Hippocampal formation (tissue), 2 donors: ENCODE measurements at places on chromosomes 1 and 21.

GRCh38 chr21:35933466-35933865, 126.9 kb downstream of the SETD4 start:
- DNase-seq: no peak

DNA sequence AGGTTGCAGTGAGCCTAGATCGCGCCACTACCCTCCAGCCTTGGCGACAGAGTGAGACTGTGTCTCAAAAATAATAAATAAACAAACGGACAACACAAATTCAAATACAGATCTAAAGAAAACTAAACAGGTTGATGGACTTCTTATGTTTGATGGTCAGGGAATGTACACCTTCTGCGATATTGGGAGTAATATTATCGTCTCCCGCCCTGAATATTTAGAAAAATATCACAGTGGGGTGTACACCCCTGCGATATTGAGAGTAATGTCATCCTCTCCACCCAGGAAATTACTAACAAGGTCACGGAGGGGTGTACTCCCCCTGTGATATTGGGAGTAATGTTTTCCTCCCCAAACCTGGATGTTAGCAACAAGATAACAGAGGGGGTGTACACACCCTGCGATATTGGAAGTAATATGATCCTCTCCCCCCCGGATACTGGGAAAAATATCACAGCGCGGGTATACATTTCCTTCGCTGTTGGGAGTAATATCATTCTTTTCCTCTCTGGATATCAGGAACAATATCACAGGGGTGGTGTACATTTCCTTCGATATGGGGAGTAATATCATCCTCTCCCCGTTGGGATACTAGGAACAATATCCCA, 1.4 kb upstream of the CFAP298 start:
- DNase-seq: no peak

GRCh38 chr1:104456724-104457123, 707.0 kb downstream of the AMY1C start:
- no peak for DNase-seq

GRCh38 chr1:66223681-66224080, 310.3 kb upstream of the SGIP1 start:
- no peak for DNase-seq

- DNase-seq: no peak
Measured at GRCh38 chr21:42314616-42315295, 453 bp downstream of the TFF3 start.

DNA sequence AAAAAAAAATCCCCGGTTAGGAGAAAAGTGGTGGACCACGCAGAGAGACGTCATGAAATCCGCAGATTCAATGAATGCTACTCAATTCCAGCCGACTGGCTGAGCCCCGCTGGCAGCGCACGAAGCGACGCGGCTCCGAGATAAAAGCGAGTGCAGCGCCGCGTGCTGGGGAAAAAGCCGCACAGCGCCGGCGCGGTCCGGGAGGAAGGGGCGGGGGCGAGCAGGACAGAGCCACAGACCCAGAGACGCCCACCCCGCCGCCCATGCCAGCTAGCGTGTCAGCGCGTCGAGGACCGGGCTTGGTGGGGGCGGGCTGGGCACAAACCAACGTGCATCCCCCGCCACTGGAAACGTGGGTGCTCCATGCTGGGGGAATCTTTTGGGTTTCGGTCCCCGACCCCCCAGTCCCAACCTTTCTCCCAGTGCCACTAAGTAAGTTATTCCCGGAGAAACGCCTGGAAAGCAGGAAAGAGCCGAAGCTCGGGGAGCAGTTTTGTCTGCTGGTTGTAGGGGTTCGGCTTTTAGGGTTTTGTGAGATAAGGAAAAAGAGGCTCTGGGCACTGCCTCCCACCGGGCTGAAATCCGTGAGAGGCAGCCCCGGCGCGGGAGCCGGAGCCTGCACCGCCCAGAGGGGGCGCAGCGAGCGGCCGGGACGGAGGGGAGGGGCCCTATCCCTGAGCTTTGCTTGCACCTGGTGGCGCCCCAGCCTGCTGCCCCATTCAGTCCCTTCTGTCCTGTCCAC, at the start of gene KCNJ6:
Gene KCNJ6 (minus strand): TSS at position 148 of the 742 bp plus-strand sequence. CDS start 75,775 bp downstream, outside the sequence.
- DNase-seq: no peak

DNA sequence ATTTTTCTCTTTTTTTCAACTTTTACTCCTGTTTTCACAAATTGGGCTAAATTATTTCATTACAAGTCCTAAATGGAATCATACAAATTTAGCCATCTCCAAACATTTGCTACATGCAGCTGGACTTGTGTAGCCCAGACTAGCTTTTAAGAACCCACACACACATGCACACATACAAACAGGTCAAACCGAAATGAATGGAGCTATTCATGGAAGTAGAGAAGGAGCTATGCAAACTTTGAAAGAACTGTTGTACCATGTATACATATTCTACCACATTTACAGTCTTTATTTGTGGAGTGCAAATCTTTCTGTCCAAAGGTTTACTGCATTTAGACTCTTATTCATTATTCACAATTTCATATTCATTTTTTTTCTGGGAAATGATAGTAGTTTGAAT, 189.1 kb upstream of the RNPC3 start:
- DNase-seq: no peak

DNA sequence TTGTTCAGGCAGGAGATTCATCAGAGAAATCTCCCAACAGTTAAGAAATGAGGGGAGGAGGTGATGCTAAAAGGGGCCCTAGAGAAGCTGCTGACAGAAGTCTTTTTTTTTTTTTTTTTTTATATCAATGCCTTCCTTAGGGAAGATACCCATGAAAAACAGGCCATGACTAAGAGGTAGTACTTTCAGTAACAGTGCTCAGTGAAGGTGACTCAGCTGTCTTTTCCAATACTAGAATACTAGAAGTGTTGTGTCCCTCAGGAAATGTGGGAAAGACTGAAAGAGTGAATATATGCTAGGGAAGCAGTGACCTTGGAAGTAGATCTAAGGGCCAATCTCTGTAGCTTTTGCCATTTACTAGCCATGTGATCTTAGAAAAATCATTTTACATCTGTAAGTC, 52.4 kb upstream of the SLFNL1 start:
- DNase-seq: no peak

- DNase-seq: no peak
Measured at GRCh38 chr1:162561616-162562469, at the start of gene UAP1. Gene UAP1 (plus strand): TSS chr1:162561722. CDS start chr1:162566069, 4,347 bp downstream.

DNA sequence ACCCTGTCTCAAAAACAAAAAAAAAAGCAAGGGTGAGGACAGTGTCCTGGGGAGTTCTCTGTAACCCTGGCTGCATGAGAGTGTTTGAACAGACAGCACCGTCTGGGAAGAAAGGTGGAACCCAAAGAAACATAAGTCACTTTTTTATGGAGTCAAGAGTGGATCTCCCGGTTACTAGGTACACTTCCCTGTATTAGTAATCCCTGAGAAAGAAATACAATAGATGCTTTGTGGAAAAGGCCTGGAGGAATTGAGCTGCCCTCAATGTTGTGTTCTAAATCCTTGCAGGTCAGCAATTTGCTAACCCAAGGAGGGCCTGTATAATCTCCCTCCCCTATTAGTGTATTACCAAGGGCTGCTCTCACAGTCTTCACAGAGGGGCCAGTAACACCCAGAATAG, 16.6 kb downstream of the DEGS1 start:
- no peak for DNase-seq

- DNase-seq: no peak
Measured at GRCh38 chr1:118136187-118136941, 48.7 kb downstream of the SPAG17 start.

GRCh38 chr1:225450491-225451191, 22.8 kb upstream of the LBR start:
- DNase-seq: no peak

DNA sequence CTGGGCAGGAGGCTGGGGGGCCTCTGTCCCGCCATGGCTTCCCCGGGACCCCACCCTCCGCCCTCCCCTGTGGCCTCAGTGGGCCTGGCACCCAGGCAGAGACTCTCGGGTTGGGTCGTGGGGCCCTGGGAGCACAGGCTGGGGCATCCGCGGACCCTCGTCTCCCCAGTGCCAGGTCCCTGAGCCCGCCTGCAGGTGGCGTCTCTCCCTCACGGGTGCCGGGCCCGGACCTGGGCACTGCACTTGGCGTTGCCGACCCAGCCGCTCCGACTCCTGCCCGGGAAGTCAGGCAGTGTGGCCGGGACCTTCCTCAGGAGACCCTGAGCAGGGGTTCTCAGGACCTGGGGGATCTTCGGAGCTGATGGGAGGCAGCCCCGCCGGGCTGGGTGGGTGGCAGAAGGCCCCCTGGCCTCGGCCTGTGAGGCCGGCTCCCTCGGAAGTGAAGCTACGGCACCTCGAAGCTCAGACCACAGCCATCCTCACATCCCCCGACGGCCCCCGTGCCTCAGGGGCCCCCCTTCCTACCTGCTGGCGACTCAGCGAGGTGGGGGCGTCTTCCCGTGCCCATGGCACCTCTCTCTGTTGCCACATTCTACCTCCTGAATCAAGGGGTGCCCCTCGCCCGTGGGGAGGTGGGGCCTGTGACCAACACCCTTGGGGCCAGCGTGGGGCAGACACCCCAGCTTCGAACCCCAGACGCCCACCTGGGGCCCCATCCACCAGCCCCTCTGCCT, 6.4 kb upstream of the C1orf159 start:
- DNase-seq: peak; percentile 39

DNA sequence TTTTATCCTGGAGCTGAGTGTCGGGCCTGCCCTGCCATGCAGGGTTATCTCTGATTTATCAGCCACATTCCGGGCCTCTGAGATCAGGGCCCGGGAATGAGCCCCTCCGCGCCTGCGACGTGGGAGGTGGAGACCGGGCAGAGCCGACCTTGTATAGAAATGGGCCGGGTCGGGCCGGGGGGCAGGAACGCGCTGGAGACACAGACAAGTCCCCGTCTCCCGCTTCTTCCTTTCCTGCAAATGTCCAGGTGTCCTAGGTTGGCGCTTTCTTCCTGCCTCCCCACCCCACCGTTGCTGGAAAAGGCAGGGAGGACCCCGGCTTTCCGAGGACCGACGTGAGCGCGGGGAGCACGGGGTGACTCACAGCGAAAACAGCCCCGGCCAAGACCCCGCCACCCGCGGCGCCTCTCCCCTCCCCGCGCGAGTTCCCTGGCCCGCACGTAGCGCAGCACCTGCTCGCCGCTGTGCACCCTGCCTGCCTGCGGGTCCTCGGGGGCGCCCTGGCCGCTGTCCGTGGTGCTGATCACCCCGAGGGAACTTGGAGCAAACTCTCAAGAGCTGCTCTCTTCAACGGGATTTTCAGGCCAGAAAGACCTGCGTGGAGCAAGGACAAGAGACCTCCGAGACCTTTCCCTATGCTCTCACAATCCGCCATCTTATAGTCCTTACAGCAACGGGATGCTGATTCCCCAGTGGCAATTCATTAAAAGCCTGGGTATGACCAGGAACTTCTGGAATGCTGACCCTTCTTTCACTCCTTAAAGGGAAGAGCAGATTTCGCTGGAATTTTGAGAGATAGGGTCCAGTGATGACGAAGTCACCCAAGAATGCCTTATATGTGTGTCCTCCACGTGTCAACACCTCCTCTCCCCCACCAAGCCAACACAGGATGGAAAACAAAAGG, 475 bp upstream of the NPPB start:
- no peak for DNase-seq

- DNase-seq: no peak
Measured at GRCh38 chr21:45004059-45004422, 64.2 kb downstream of the SLX9 start.

DNA sequence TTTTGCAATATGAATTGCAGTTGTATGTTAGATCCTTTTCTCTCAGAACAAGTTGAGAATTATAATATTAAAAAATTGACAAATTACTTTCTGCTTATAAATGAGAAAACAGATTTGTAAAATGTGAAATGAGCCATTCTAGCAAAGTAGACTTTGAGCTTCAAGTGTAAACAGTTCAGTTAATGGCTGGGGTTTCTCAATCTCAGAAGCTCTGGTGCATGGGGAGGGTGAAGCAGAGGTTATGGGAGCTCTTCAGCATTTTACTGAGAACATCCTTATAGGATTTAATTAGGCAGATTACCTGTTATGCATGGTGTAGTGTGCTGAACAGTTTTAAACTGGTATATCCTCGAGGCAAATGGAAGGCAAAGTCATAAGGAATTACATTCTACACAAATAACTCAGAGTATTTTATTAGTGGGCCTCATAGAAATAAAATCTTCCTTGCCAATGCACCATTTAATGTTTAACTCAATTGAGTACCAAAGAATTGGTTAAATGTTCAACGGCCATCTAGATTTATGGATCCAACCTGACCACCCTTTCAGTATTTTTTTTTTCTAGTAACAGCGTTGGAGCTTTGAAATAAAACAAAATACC, 1143.6 kb upstream of the ADGRL2 start:
- DNase-seq: no peak

DNA sequence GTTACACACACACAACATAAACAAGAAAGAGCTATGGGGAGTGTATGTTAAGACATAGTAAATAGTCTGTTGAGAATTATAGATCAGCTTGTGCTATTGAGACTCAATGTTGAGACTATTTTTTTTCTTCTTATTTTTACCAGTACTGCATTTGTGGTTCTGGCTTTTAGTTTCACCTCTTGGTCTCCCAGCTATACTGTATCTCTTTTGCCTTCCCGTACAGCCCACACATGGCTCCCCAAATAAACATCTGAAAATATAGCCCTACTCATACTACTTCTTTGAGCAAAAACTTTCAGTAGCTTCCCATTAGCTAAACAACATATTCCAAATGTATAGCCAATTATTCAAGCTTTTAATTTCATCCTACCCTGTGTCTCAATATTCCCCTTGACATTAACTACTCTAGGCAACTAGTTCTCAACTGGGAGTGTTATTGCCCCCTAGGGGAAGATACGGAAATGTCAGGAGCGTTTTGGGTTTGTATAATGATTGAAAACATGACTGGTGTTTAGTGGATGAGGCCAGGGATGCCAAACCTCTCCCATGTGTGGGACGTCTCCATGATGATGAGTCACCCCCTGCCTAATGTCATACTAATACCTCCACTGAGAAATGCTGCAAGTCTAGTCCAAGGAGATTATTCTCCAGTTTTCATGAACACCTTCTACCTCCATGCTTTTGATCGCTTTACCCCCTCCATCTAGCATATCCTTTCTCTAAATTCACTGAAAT, 6.8 kb downstream of the RPE65 start:
- peak; percentile 26 for DNase-seq

- DNase-seq: peak; percentile 57
Measured at GRCh38 chr1:156499842-156500542, 583 bp downstream of the MEF2D start.

GRCh38 chr1:222081859-222082258, 340.0 kb upstream of the DUSP10 start:
- DNase-seq: no peak

DNA sequence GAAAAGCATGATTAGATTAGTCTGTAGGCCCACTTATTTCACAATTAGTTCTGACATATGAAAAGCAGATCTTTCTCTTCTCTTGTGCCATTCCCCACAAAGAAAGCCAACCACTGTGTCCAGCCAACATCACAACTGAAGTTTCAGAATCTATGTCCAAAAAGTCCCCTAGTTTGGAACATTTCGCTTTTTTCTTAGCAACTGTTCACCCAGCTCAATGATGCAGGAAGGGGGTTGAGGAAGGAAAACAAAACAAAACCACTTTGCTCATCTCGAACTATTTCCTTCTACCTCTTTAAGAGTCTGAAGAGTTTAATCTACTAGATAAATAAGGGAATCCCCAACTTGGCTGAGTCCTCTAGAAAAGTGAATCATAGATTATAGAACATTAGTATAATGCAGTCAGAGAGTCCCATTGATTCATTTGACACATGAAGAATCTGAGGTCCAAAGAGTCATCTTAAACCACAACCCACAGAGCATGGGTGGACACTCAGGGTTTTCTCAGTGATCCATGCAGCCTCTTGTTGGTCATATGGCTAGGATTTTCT, 159.3 kb upstream of the SGIP1 start:
- peak; percentile 54 for DNase-seq

GRCh38 chr1:48080331-48081255, 83.4 kb upstream of the TRABD2B start:
- DNase-seq: no peak
